ENCODE measurements at places on chromosomes 4 and X. TPM values are rescaled to one million over a fixed set of nuclear protein-coding genes. Genes with fewer than 3 reads are reported as not detected.

MAGEA10 gene
- not detected for polyA plus RNA-seq

RNF175 gene
- polyA plus RNA-seq: not detected

ATP1B4 gene
- polyA plus RNA-seq: not detected

ANOS1 gene
- not detected for polyA plus RNA-seq

DCAF12L1 gene
- polyA plus RNA-seq: not detected

MTCP1 gene
- polyA plus RNA-seq: 22.6 TPM

ETDA gene
- not detected for polyA plus RNA-seq

SSX2B gene
- polyA plus RNA-seq: not detected

CXCL1 gene
- not detected for polyA plus RNA-seq

FMR1NB gene
- polyA plus RNA-seq: not detected

BEND4 gene
- 6.6 TPM for polyA plus RNA-seq

IGFBP7 gene
- polyA plus RNA-seq: not detected

AKAP4 gene
- not detected for polyA plus RNA-seq

ARHGAP24 gene
- polyA plus RNA-seq: 93.4 TPM

SLC35A2 gene
- 9.6 TPM for polyA plus RNA-seq

RAB9B gene
- polyA plus RNA-seq: 0.39 TPM

AMBN gene
- not detected for polyA plus RNA-seq

SAP30 gene
- 2.5 TPM for polyA plus RNA-seq

USP17L18 gene
- polyA plus RNA-seq: not detected

XAGE2 gene
- not detected for polyA plus RNA-seq

CSAG2 gene
- polyA plus RNA-seq: not detected

MCF2 gene
- not detected for polyA plus RNA-seq

Data from IgD-negative memory B cell (primary cell).